ENCODE measurements at places on chromosomes 6 and 20.

GRCh38 chr6:53703047-53703446 lies 37.5 kb upstream of the KLHL31 start:
- DNase-seq: no peak

DNA sequence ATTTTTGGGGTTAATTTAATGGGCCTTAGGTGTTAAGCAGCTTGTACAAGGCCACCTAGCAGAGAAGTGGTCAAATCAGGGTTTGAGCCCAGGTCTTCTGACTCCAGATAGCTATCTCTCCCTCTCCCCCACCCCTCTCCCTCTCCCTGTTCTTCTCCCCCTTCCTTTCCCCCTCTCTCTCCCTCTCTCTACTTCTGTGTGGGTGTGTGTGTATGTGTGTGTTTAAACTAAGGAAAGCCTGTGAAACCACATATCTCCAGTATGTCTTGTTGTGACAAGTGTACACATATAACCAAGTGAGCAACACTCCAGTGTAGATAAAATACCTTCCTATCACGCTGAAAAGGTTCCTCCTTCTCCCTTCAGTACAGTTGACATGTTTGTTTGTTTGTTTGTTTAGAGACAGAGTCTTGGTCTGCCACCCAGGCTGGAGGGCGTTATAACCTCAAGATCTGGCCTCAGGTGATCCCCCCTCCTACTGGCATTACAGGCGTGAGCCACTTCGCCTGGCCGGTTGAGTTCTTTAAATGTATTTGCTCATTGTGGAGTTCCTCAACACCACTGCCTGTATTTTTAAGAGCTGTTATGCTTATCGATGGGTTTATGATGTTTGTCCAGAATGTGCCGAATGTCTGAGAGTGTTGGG lies 140.4 kb downstream of the JARID2 start:
- no peak for DNase-seq

DNA sequence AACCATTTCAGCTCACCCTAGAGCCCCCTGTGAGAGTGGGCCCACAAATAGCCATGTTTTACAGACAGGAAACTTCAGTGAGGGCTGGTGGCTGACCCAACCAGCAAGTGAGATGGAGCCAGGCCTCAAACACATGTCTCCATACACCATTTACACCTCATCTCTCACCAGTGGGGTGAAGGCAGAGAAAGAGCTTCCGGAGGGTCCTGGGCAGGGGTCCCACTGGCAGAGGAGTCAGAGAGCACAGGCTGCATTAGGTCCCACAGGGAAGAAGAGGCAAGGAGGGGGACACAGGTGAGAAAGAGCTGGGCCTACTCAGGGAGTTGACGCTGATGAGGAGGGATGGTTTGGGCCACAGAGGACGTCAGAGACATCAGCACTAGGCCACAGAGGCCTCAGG lies 172.6 kb downstream of the VEGFA start:
- DNase-seq: no peak

DNA sequence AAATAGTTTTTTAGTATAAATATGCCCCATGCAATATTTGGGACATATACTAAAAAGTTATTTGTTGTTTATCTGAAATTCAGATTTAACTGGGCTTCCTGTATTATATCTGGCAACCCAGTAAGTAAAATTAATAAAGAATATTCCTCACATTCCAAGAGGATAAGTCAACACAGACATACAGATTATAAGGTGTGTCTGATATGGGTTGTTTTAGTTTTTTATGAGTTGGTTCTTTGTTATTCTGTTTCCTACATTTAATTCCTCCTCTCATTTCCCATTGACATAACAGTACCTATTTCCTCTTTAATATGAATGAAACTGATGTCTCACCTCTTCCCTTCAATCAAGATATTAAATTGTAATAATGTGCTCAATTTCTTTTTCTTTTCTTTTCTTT lies 1.7 kb upstream of the PLA2G7 start:
- no peak for DNase-seq

GRCh38 chr20:8909596-8909995 lies 159.3 kb upstream of the PLCB4 start:
- DNase-seq: no peak

GRCh38 chr6:31765910-31766794 lies 3.7 kb downstream of the SAPCD1 start:
- no peak for DNase-seq

DNA sequence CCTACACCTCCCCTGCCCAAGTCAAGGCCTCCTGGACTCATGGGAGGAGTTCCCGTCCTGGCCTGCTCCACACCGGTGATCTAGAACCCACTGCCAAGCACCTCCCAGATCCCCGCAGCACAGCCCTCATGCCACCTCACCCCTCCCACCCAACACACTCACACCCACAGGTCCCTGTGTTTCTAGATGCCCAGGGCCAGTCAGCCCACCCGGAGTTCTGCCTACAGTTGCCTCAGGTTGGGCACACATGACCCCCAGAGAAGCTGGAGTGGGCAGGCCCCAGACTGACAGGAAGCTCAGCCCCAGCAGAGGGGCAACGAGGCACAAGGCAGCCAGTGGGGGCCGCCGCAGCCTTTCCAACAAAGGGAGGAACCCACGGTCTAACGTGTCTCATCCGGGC lies 29.6 kb downstream of the RRBP1 start:
- DNase-seq: no peak

GRCh38 chr6:105881608-105882007 lies 204.5 kb upstream of the PRDM1 start:
- no peak for DNase-seq

DNA sequence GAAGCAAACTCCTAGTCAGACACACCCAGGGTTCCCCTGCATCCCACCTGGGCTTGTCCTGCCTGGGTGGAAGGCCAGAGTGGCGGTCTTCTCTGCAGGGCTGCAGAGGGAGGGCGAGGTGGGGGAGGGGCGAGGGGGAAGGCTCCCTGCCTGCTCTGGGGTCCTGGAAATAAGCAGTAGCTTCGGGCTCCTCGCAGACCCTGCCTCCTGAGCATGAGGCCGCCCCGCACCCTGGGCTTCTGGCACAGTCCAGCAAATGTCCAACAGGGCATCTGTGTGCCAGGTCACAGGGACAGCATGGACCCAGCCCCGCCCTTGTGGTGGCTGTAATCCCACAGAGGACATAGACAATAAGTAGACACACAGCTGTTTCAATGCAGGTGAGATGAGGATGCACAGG lies 193.8 kb downstream of the TAF4 start:
- no peak for DNase-seq

DNA sequence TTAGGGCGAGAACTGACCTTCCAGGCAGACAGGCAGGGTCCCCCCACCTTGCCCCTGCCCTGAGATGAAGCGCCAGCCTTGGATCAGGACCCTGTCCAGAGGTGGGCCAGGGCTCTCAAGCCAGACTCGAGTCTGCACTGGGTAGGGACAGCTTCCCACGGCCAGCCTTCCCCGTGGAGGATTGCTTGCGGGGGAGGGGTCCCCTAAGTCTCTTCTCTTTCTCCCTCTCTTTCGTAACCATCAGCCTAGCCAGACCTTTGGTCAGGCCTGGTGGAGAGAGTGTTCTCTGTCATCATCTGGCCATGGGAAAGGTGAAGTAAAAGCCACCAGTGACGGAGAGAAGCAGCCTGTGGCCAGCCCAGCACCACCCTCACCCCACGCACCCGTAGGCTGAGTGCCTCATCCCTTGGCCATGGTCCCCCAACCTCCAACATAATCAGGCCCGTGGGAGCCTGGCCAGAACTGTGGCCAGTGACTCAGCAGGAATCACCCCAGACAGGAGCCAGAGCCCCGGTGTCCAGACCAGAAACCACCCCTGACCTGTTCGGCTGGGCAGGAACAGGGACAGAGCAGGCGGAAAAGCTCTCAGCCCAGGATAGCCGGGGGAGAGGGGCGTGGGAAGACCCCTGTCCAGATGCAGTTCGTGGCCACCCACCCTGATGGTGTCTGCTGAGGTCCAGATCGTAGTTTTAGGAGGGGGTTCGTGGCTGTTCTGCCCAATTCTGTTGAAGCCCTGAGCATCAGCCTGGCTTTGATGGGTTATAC lies 47.1 kb downstream of the SNAI1 start:
- DNase-seq: no peak

GRCh38 chr6:132506869-132507808 lies 5.8 kb downstream of the STX7 start:
- no peak for DNase-seq

DNA sequence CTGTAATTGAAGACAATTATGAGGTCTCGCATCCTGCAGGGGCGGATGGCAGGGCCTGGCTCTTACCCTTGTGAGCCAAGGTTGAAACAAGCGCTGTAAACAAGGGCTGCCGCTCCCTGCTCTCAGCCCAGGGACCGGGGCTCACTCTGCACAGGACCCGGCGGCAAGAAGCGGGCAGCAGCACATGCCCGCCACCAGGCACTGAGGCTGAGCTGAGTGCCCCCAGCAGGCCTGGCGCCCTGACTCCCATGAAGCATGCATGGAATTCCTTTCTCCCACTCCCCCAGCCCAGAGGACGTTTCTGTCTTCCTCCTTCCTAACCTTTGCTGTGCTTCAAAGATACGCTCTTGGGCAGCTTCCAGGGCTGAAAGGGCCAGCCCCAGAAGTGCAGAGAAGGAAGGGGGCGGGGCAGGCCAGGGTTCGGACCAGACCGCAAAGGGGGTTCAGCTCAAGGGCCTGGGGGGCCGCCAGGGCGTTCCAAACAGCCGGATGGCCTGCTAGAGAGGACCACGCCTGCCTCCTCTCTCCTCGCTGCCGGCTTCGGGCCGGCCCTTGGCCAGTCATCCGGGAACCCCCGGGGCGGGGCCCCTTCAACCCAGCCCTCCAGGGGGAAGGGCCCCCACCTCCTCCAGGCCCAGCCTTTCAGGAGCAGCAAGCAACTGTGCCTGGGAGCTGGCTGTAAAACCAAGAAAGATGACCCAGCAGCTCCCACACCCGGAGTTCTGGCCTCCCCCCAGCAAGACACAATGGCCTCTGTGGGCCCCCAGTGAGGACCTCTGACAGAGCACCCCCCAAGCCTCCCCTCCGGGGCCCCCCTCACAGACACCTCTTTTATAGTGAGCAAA lies 109.9 kb downstream of the NOL4L start:
- no peak for DNase-seq

- DNase-seq: no peak
Measured at GRCh38 chr6:127630800-127631199, 53.8 kb downstream of the C6orf58 start.

GRCh38 chr6:143061597-143062385 lies 1.1 kb downstream of the AIG1 start:
- no peak for DNase-seq

- no peak for DNase-seq
Measured at GRCh38 chr6:23705697-23706096, 420.3 kb upstream of the NRSN1 start.

- DNase-seq: no peak
Measured at GRCh38 chr6:20370801-20371200, 30.9 kb upstream of the E2F3 start.

- no peak for DNase-seq
Measured at GRCh38 chr6:126040826-126041225, 54.5 kb downstream of the TRMT11 start.

DNA sequence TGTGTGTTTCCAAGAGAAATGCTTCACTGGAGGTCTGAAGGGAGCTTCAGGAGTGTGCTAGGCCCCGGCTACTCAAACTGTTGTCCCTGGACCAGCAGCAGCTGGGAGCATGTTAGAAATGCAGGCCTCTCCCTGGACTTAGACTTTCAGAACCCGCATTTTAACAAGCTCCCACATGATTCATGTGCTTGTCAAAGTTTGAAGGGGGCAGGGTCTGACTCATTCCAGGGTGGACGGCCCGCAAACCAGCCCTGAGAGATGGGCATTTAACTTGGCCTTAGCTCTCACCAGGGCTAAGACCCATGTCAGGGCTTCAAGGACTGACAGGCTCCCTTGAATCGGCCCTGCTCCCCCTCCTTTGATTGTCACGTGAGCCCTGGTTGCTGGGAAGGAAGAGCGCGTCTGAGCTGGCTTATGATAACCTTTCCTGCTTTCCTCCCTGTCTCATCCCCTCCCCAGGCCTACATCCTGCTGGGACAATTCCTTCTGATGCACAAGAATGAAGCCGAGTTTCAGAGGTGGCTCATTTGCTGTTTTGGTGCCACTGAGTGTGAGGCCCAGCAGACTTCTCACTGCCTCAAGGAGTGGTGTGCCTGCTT lies 35.5 kb downstream of the BANF2 start:
- no peak for DNase-seq

- DNase-seq: no peak
Measured at GRCh38 chr6:3250231-3250675, 8.5 kb upstream of the PSMG4 start.

DNA sequence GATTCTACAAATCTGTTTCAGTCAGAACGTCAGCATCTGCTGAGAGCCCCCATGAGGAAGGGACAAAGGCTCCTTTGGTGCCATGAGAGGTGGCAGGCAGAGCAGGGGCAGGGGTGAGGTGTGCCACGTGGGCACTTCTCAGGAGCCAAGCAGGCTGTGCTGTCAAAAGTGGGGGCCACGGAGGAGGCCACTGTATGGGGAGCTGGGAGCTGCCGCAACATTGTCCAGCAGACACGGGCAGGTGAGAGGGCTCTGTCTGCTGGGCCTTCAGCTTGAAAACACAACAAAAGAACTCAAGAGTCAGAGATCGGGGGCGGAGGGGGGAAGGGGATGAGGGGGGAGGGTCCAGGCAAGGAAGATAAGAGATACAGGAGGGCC lies 21.6 kb upstream of the FOXP4 start:
- no peak for DNase-seq

GRCh38 chr6:148438632-148439031 lies 96.0 kb downstream of the SASH1 start:
- DNase-seq: no peak

- DNase-seq: no peak
Measured at GRCh38 chr6:125294925-125295324, 6.8 kb downstream of the HDDC2 start.

DNA sequence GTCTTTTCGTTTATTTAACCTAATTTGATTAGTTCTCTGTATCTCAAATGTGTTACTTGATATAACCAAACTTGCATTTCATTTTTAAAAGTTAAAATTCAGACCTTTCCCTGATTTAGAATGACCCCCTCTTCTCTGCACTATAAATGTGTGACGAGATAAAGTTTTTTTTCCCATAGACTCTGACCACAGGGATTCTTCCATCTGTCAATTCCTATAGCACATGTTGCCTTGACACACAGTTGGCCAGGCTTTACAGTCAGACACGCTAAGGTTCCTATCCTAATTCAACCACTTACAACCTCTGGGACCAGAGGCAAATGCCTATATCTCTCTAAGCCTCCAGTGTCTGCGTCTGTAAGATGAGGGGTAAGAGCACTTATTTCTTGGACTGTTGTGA lies 40.6 kb downstream of the KCNS1 start:
- no peak for DNase-seq

GRCh38 chr20:17504066-17504897 lies 26.9 kb downstream of the BFSP1 start:
- DNase-seq: no peak
